Fibroblast of skin of back (primary cell): ENCODE measurements at places on chromosomes 6 and 20.

GRCh38 chr6:7566107-7566506 lies 23.9 kb upstream of the SNRNP48 start:
- no peak for DNase-seq

DNA sequence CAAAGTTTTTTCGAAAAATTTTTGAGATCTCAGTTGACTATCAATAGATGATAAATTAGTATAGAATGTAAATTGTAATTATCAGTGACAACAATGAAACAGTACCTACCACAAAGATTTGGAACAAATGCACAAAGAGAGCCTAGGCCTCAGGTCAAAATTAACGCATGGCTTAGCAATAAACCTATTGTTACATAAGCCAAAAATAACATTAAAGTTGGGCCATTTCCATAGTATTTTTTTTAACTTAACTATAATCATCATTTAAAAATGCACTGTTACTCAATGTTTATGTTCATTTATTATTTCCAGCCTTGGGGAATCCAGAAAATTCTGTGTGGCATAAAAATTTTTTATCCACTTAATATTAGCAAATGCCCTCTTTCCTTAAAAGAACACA lies 117.0 kb downstream of the EPB41L2 start:
- DNase-seq, result no peak

DNA sequence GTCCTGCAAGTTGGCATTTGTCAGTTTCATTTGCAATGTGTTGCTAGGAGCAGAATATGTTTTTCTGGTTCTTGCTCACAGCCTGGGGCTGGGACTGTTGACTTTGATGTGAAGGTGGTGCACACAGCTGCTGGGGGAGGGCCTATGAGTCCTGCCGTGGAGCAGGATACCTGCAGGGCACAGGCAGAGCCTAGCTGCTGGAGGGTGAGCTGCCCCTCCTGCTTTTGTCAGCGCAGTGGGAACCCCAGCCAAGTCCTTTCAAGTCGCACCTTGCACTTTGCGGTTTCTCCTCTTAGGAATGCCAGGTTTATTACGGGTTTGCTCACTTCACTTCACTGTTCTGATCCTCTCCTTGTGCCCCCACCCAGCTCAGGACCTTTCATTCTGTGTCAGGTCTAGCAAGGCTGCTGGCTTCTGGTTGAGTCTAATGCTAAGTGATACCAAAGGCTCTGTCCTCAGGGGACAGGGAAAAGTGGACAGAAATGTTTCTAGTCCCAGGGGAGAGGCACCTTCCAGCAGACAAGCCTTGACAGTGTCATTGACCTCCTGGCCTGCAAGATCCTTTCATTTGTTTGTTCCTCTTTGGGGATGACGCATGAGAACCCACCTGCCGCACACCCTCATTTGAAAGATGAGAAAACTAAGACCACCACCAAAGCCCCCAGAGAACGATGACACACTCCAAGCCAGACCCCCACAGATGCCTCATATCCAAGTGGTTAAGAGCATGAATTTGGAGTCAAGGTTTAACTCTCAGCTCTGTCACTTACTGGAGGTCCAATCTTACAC lies 2.7 kb upstream of the SPO11 start:
- DNase-seq, result no peak

DNA sequence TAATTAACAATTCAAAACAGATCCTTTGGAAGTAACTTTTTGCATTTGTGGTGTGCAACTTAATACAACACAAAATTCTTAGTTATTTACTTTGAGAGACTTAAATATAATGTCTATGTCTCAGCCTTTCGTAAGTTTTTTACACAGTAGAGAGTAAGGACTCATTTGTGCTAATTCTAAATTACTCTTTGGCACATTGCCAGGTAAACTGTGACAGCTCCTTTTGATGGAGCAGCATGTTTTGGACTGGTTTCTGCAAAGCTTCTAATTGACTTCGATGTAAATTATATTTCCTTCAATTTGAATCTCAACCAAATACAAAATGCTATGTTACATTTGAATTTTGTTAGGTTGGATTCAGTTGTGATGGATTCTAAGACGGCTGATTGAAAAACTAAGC lies 450.7 kb upstream of the OPRM1 start:
- no peak for DNase-seq

DNA sequence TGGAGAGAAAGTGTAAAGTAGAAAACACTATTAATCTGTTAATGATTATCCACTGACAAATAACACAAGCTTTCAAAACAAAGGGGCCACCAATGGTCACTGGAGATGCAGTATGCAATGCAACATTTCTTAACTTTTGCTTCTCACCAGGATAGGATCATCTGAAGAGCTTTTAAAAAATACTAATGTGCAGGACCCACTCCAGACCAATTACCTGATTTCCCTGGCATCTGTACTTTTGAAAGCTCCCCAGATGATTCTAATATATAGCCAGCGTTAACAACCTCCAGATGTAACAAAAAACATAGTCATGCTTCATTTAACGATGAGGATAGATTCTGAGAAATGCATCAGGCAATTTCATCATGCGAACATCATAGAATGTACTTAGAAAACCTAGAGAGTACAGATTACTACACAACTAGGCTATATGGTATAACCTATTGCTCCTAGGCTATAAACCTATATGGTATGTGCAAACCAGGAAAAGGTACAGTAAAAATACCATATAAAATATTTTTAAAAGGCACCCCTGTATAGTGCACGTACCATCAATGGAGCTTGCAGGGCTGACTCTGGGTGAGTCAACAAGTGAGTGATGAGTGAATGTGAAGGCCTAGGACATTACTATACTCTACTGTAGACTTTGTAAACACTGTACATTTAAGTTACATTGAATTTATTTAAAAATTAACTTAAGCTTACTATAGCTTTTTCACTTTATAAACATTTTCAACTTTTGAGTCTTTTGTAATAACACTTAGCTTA lies 69.2 kb downstream of the ATG5 start:
- peak; percentile 72 for DNase-seq

GRCh38 chr6:133160536-133160935 lies 80.6 kb upstream of the EYA4 start:
- DNase-seq, result no peak

GRCh38 chr20:23205211-23205610 lies 119.1 kb upstream of the CD93 start:
- DNase-seq, result no peak

GRCh38 chr6:36820700-36821580 lies 18.3 kb downstream of the CPNE5 start:
- DNase-seq, result peak; percentile 62

GRCh38 chr6:128525406-128525805 lies 5.0 kb upstream of the PTPRK start:
- no peak for DNase-seq

GRCh38 chr6:43303751-43304331 lies 4.8 kb downstream of the CRIP3 start:
- DNase-seq, result no peak

- peak; percentile 6 for DNase-seq
Observed at GRCh38 chr6:95230071-95230740, 347.1 kb upstream of the MANEA start.

GRCh38 chr20:40993794-40994540 lies 34.7 kb upstream of the TOP1 start:
- DNase-seq, result peak; percentile 57

- DNase-seq, result no peak
Observed at GRCh38 chr6:70764706-70765105, 97.0 kb downstream of the SMAP1 start.

DNA sequence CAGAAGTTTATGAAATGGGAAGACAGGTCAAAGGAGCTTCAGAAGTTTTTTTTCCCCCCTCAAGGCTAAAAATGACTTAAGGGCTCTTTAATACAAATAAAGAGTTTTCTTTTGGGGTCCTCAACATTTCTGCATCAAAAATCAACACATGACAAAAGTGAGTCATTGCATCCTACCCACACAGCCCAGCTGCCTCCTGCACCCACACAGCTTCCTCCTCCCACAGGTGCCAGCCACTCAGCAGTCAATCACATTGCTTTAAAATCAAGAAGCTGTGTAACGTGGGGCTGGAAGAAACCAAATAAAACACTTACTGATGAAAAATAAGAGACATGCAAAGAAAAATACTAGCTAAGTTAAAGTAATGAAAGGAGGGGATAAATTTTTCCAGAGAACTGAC lies 68.5 kb downstream of the MAP3K5 start:
- DNase-seq, result no peak

- no peak for DNase-seq
Observed at GRCh38 chr20:62222972-62223371, 2.9 kb upstream of the HRH3 start.

DNA sequence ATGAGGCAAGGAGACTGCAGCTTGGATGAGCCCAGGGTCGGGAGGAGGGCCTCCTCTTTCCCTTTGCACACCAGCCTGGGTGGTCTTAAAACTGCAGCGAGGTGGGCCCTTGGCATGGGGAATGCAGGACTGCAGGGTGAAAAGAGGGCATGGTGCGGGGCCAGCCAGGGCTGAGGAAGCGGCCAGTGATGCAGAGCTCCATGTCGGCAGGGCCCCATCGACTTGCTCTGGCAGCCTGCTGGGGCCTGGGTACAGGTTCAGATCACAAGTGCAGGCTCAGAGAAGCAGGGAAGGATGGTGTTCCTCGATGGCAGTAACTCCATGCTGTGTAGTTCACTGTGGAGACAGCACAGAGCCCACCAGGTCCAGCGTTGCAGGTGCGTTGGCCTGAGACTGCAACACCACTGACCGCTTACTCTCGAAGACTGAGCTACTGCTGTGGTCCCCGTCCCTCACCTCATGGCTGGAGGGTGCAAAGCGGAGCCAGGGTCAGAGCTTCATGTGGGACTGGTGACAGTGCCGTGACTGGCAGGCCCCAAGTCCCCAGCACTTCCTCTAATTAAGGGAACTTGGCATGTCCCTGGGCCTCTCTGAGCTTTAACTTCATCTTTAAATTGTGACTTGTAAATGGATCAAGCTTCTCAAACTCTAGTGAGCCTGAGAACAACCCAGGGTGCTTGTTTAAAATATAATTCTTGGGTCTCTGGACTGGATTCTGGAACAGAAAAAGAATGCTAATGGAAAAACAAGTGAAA lies 223.2 kb downstream of the SYNDIG1 start:
- DNase-seq, result no peak

DNA sequence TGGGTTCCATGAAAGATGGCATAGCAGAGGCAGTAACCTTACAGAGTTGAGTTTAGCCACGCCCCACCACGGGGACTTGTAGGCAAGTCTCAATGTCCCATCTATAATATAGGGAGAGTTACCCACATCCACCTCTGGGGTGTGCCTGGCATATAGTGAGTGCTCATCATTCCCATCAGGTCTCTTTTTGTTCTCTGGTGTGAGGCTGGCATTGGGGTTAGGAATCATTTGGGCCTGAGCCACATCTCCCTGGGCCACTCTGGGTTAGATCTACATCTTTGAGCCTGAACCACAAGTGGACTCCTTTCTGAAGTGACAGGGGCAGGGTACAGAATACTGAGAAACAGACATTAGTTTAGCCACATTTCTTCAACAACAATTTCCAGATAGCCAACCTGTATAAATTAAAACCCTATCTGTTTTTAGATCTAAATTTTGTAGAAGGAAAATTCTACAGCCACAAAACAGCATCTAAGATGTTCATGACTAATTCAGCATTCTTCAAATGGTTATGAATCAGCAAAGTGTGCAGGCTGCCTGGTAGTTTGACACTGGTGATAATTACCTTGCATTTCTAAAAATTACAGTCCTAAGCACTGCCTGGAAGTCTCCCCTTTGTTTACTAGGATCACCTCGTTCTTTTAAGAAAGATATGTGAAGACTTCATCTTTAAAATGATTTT lies 20.1 kb downstream of the RNF24 start:
- DNase-seq, result peak; percentile 60

- DNase-seq, result no peak
Observed at GRCh38 chr6:29806387-29806786, 21.2 kb upstream of the HLA-G start.

- DNase-seq, result no peak
Observed at GRCh38 chr6:45253453-45253852, 74.7 kb upstream of the RUNX2 start.

GRCh38 chr6:6968357-6968730 lies 139.4 kb upstream of the RREB1 start:
- DNase-seq, result no peak

DNA sequence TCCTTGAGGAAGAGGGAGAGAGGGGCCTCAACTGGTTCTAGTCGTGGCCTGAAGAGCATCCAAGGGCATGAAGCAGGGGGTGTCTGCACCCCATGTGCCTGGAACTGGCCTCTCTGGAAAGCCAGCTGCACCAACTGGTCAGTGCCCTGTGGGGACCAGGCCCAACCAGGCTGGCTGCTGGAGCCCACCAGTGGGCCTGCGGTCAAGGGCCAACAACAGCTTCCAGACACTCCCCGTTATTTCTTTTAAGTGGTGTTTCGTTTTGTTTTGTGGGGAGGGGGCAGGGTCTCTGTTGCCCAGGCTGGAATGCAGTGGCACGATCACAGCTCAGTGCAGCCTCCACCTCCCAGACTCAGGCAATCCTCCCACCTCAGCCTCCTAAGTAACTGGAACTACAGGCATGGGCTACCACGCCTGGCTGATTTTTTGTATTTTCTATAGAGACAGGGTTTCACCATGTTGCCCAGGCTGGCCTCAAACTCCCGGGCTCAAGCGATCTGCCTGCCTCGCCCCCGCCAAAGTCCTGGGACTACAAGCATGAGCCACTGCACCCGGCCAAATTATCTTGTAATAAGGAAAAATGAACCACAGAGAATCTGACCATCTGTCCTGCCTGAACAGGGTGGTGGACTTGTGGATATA lies 11.9 kb upstream of the C20orf144 start:
- no peak for DNase-seq

- DNase-seq, result no peak
Observed at GRCh38 chr6:23663652-23664051, 462.4 kb upstream of the NRSN1 start.

DNA sequence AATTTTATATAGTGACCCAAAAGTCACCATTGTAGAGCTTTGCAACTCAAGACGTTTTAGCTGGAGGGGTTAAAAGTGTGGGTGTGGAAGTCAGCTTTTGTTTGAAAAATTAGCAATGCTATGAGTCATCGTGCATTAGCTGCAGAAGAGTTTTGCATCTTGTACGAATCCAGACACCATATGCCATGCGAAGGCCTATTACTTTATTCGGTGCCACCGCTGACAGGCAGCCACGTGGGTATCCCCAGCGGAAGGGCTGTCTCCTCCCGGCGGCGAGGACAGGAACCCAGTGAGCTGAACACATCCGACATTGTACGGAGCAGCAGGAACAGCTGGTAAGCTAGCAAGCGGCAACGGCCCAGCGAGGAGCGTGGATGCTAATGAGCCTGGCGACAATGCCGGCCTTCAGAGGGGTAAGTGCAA lies 84.4 kb downstream of the INSM1 start:
- peak; percentile 77 for DNase-seq

DNA sequence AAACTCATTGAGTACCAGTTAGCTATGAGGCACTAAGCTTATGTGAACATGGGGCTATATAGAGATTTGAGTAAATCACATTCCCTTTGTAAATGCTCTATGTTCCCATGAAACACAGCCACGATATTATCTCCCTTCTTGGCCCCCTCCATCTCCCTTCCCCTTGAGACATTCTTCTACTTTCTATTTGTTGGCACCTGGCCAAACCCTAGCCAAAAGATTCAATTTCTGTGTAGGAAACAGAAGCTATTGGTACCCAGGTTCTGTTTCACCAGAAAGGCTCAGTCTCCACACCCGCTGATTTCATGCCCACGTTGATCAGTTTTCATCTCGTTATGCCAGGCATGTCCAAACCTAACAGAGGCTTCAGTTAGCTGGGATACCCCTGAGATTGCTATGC lies 145.5 kb upstream of the LAMP5 start:
- DNase-seq, result no peak
